ENCODE measurements at places on chromosomes 1 and 21.

GRCh38 chr1:193058529-193059281 is 455 bp downstream of the UCHL5 start:
- DNase-seq: peak; percentile 31

GRCh38 chr21:43984905-43985689 is 27.0 kb upstream of the TRAPPC10 start:
- DNase-seq: no peak

DNA sequence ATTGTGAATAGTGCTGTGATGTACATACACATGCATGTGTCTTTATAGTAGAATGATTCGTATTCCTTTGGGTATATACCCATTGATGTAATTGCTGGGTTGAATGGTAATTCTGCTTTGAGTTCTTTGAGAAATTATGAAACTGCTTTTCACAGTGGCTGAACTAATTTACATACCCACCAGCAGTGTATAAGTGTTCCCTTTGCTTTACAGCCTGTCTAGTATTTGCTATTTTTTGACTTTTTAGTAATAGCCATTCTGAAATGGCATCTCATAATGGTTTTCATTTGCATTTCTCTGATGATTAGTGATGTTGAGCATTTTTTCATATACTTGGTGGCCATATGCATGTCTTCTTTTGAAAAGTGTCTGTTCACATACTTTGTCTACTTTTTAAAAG is 54.5 kb upstream of the FAM78B start:
- no peak for DNase-seq

DNA sequence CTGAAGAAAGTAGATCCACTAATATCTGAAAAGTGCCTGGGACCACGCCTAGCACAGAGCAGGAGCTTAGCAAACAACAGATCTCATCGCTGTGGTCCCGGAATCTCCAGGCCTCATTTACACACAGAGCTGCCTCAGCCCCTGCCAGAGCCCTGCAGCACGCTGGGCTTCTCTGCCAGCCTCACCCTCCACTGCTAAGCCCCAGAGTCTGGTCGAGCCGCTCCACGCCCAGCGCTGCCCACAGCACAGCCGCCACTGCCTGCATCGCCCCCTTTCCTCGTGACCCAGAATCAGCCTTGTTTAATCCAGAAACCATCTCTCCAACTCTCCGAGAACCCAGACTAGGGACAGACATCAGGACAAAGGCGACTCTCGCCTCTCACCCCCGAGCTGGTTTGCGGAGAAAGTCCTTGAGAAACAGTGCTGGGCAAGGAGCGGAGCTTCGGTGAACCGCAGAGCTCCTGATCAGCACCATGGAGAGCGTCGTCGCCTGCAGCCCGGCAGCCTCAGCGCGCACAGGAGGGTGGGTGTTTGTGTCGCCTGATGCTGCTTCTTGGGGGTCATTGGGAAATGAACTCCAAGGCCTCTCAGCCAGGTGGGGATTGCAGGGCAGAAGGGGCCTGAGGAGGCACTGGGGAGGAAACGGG is 145.1 kb downstream of the NPHP4 start:
- peak; percentile 51 for DNase-seq

GRCh38 chr21:42423685-42424084 is 20.0 kb downstream of the UBASH3A start:
- DNase-seq: no peak
